ENCODE measurements at places on chromosomes 5 and 9.

- DNase-seq, result no peak
Observed at GRCh38 chr9:112384690-112385089, 4.8 kb downstream of the HSDL2 start.

- no peak for DNase-seq
Observed at GRCh38 chr5:172664018-172664417, 23.0 kb downstream of the NEURL1B start.

DNA sequence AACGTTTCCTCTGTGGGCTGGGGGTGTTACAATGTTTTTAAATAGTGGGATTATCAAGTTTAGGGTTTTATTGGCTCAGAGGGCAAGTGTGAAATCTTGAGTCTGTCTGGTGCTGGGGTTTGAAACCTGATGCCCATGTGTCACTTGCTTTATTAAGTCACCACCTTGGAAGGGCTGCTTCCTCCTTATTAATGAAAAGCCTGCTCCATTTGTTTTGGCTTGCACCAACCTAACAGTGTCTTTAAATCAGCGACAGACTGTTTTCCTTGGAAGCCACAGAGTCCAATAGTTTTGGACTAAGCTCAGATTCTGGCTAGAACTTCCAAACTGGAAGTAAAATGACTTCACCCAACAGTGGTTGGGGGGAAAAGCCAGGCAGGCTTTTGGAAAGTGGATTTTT, 10.7 kb upstream of the PALM2AKAP2 start:
- no peak for DNase-seq

GRCh38 chr5:103909391-103909790, 346.8 kb upstream of the NUDT12 start:
- no peak for DNase-seq

- DNase-seq, result no peak
Observed at GRCh38 chr5:84715686-84716085, 331.0 kb upstream of the EDIL3 start.

DNA sequence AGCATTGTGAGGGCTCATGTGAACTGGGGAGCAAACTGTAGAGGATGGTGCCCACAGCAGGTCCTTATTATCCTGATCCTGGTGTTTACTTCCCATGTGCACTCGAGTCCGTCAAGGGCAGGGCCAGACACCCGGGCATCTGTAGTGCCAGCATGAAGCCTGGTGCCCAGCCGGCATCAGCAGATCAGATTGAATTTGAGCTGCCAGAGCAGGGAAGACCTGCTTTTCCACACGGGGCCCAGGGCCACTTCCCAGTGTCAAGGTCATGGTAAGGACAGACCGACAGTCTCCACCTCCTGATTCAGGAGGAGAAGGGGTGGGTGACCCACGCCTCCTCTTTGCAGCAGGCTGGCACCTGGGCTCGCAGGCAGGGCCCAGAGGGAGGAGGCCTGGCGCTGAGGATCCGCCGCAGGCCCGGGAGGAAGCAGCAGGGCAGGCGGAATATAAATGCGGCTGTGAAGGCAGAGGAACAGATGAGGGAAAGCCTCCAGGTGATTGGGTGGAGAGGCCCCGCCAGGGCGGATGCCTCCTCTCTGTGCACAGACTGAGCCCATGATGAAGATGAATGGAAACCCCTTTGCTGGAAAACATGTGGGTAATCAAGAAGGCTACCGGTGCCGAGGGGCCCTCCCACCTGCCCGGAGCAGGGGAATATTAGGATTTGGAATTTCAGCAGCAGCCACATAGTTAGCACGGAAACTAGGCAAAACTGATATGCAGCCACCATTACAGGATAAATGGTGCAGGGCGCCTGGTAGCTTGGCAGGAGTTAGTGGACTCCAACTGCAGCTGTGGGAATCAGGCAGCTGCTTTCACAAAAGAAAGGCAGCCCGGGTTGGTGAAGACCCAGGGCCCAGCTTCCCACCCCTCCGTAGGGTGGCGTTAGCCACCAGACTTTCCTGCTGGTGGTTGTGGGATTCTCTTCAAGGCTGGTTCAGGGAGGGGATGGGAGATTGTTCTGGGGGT, 114.9 kb downstream of the GAPVD1 start:
- DNase-seq, result no peak

- no peak for DNase-seq
Observed at GRCh38 chr9:121071370-121071755, 3.4 kb upstream of the CNTRL start.

DNA sequence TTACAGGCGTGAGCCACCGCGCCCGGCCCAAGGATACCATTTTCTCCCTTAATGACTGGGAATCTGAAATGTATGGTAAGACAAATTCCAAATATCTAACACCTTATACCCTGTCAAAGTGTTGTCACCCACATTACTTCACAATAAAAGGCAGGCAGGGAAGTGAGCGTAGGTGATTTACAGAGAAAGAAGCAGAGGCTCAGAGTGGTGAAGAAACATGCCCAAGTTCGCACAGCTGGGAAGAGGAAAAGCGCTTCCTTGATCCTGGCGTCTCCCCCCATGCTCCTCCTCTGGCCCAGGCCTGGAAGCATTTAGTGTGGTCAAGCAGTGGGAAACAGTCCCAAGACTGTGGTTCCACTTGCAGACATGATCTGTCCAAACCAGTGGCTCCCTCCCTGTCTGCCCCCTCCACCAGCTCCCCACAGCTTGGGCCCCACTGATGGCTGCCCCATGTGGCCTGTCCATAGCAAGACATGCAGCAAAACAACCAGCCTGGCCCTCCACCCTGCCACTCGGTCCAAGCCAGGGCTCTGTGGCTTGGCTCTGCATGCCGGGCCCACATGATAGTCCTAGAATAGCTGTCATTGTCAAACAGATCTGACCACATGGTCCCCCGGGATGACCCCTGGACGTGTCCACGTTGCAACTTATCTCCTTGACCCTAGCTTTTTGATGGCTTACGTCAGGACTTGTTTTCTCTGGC, 107.2 kb downstream of the TTLL11 start:
- no peak for DNase-seq

DNA sequence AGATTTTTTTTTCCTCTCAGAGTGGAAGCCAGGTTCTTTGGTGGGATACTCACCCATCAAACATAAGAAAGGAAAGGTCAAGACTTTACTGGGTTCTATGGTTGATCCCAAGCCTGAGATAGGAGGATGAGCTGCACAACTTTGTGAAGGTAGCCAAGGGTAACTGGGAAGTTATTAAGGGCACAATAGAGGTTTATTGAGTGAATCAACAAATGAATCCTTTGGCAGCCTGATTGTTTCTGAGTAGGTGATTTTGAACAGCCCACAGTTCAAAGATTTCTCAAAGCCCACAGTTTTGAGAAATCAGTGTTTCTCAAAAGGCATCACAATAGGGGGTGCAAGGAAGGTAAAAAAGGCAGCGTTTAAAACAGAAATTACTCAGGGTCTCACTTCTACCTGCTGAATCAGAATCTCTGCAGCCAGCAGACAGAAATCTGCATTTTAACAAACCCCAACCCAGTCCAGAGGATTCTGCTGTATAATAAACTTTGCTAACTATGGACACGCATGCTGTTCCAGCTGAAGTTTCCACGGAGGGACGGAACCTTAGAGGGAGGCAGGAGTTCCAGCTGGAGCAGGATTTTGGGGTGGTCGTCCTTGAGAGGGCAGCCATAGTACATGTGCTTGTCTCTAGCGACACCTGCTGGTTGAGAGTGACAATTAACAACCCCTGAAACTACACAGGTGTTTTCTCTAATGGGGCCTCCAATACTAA, 32.7 kb upstream of the FSD1L start:
- DNase-seq, result no peak

DNA sequence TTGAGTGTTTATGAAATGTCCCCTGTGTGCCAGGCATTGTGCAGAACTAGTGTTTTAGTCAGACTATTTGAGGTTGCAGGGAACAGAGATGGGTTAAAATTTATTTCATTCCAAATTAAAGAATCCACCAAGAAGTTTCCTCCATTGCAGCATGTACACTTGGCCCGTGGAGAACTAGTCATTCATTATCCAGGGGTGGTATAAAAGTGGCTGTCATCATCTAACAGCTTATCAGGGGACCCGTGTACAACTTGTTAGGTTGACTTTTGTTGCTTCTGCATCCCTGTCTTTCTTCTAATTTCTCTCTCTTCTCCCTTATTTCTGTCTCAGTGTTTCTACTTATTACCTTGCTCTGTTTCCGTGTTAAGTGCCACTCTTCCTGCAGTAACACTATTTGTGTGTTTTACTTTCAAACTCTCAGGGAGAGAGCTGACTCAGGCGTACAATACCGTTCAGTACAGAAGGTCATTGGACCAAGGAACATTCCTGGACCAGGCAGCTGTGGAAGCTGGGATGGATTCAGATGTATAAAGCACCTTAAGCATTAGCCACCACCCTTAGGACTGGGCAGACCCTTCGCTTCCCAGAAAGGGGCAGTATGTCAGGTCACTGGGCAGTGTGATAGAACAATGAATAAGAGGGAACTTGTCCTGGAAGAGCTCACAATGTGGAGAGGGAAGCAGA, 36.1 kb downstream of the MAP3K1 start:
- DNase-seq, result no peak

DNA sequence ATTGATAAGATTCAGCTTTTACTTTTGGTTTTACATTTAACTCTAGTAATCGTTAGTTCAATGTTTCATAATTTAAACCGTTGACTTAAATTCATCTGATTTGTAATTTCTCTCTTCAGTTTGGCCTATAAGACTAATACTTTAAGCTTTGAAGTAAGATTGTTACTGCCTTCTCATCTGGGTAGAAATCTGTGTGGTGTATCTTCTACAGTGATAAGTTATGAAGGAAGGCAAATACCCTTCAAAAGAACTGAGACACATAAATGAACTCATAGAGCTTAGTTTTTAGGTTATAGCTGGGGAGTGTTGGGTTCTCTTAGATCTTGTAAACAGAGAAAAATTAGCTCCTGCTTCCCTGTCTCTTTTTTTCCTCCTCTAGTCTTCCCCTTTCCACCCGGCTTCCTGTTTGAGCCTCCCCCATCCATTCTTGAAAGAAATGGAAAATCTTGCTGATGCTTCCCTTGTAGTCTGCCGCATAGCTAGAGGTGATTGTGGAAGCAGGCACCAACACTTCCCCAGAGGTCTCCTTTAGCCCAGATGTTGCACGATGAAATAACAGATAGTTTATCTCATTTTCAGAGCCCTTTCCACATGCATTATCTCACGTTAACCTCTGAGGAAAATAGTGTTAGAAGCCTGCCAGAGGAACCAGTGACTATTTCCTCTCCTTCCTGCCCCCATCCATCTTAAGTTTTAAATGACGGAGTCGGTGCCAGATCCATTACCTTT, 2.0 kb upstream of the F2RL2 start:
- DNase-seq, result no peak

All from amniotic stem cell (primary cell).